ENCODE measurements at places on chromosomes 6 and 20.

GRCh38 chr6:16222826-16223225, 15.6 kb upstream of the GMPR start:
- DNase-seq = no peak

DNA sequence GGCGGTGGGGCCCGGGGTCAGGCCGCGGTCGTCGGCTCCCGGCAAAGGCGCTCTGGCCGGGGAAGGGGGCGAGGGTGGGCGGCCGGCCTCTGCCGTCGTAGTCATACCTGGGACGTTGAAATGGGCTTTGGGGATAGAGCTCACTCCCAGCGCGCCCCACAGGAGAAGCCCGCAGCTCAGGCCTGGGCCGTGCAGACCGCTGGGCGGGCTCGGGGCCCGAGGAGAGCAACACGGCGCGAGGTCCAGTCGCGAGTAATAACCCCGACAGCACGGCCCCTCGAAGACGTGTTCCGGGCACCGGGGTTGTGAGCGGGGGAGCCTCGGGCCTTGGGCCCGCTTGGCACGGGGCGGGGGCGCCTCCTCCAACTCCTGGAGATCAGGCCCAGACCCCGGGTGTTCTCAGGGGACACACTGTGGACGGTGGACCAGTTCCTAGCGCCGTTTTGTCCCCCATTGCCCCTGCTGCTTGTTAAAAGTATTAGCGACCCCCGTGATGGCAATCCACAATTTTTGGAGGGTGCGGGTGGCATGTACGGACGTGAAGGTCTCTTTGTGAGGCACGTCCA, 10.9 kb downstream of the FOXC1 start:
- no peak for DNase-seq

DNA sequence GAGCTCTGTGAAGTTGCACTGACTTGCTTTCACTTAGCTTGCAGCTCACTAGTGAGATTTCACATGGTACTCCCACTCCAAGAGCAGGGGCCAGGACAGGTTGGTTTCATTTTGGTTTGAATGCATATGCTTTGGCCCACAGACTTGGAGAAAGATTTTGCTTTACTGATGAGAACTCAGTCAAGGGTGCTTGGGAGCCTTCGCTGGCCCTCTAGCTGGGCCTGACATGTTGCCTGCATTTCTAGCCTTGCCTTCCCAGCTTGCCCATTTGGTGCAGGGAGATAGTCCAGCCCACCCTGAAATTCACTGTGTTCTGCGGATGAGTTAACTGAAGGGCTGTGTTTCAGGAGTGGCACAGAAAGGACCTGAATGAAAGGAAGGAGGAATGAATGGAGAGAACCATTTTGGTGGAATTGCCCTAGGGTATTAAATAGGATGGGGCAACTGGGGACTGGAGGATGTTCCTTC, 1.9 kb downstream of the SGK1 start:
- DNase-seq = no peak

- peak; percentile 44 for DNase-seq
Measured at GRCh38 chr6:19536838-19537237, 300.3 kb upstream of the ID4 start.

- no peak for DNase-seq
Measured at GRCh38 chr6:138331984-138332383, 45.7 kb upstream of the SMIM28 start.

DNA sequence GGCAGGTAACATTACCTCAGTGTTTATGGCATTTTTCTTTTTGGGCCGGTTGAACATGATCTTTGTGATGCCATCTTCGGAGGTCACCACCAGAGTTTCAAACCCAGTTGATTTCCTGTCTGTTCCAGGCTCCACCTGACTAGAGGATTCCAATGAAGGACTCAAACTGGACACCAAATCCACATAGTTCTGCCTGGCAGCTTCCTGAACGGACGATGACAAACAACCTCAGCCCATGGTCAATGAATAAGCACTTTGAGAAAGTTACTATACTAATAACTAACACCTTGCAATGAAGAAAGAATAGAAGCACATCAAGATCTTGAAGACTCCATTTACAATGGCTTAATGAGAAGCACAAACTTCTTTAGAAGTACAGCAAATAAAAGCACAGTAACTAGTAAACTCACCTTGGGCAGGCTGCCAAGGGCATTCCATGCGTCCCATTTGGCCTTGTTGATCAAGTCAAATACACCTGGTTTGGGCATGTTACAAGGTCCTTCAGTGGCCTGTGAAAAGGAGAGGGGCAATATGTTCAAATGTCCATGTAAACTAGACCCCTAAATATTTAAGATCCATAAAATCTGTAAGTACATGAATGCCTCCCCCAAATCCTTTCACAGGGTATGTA, 4.9 kb downstream of the ECI2 start:
- no peak for DNase-seq

- DNase-seq = no peak
Measured at GRCh38 chr20:38844963-38845362, 39.5 kb downstream of the PPP1R16B start.

DNA sequence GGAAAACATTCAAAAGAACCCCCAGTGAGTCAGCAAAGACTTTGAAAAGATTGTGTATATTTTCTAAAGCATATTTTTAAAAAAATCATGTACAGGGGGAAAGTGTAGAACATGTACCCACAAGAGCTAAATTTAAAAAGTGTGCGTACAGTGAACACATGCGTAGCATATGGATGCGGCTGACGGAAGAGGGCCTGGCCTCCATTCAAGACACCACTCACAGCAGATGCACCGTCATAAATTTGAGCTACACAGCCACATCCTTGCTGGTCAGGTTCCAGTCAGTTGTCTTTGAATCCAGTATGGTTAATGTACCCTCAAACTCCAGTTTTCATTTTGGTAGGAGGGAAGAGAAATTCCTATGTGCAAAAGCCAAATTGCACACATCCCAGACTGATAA, 54.3 kb upstream of the SPACA1 start:
- DNase-seq = no peak

DNA sequence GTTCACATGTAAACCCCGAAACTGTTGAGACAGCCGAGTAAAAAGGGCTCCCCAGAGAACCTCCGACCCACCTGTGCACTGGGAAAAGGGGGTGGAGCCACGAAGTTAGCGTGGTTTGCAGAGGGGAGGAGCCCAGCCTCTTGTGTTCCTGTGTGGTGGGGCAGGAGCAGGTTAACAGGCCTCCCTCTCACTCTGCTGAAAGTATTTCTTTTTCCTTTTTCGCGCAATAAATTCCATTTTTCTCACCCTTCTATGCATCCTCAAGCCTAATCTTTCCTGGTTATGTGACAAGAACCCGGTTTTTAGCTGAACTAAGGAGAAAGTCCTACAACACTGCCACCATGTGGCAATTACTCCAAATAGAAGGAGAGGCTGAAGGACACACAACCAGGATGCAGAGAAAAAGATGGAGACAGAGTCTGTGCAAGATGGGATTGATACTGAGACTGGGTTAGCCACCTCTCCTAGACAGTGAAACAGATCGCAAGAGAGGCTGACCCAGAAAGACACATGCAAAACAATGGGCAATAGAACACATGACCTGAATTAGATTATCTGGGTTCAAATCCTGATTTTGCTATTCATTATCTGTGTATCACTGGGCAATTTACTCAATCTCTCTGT, 168.7 kb upstream of the PRSS16 start:
- peak; percentile 82 for DNase-seq

- DNase-seq = no peak
Measured at GRCh38 chr20:16607364-16608276, 34.4 kb upstream of the KIF16B start.

DNA sequence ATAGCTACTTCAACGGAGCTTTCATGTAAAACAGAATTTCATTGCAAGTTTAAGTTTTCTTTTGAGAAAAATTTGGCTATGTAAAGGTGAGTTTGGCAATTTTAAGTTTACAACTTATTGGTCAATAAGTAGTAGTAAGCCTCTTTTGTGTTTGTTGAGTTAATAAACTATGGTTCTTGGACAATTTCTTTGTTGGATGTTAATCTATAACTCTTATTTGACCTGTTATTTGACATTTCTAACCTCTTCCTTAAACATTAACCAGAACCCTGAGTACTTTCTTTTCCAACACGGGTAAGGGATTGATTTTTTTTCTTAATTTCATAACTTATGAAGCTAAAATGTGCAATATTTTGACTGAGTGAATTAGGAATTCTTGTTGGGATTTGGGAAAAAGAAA, 354.4 kb downstream of the PRKN start:
- DNase-seq = no peak

GRCh38 chr20:61903575-61904340, 161.9 kb downstream of the TAF4 start:
- no peak for DNase-seq

- no peak for DNase-seq
Measured at GRCh38 chr20:45183084-45183483, 8.4 kb downstream of the PI3 start.

DNA sequence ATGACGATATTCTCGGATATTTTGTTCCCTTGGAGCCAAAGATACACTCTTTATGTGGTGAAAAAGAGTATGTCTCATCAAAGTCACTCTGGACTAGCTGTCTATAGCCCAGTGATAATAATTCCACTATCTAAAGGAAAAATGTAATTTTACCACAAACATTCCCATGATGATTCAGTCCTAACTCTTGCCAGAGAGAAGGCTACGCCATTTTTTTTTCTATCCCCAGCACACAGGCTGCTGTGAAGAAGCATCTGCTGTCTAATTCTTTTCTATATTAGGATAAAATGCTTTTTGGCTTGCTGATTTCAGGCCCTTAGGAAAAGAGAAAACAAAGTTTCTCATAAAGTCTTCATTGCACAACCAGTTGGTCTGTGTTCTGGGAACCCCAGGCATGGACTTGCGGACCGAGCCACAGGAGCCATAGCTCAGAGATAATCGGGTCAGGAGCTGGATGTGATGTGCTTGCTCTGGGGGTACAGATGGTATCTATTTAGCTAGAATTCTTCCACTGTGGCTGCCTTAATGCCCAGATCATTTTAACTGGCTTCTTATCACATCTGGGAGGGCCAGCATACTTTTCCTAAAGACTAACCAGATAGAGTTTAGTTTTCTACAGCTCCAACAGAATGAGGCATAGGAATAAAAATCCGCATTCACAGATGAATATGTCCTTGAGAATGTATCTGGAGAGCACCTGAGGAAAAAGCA, 683.7 kb upstream of the ID4 start:
- DNase-seq = no peak

DNA sequence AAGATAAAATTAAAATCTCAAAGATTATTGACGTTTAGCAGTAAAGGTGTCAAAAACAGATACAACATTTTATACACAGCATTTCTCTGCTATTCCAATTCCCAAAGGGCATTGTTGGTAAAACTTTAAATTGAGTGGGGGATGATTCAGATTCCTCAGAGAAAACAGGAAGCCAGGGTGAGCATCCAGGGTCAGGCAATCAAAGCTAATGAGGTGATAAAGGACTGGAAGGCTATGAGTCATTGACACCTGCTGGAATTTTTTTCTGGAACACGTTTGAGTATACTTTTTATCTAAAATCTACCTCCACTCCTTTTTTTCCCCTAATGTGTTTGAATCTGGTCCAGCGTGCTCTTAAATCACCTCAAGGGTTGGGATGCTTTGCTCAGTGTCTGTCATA, 52.2 kb downstream of the FKBP1C start:
- DNase-seq = peak; percentile 24

GRCh38 chr6:35706468-35706867, 17.8 kb upstream of the FKBP5 start:
- no peak for DNase-seq

- DNase-seq = peak; percentile 71
Measured at GRCh38 chr6:37653933-37654565, 43.6 kb downstream of the MDGA1 start.

- no peak for DNase-seq
Measured at GRCh38 chr6:11098004-11098403, 4.4 kb downstream of the SMIM13 start.

- no peak for DNase-seq
Measured at GRCh38 chr6:87118054-87118453, 23.1 kb upstream of the CGA start.

DNA sequence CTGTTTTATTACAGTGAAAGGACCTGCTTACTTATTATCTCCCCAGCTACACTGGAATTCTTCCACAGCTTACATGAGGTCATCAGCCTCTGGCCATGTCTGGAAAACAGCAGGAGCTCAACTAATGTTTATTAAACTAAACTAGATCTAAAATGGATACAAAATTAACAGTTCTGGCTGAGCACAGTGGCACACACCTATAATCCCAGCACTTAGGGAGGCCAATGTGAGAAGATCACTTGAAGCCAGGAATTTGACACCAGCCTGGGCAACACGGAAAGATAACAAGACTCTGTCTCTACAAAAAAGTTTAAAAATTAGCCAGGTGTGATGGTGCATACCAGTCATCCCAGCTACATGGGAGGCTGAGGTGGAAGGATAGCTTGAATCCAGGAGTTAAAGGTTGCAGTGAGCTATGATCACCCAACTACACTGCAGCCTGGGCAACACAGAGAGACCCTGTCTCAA, 220.8 kb upstream of the MARCKS start:
- DNase-seq = no peak

- DNase-seq = no peak
Measured at GRCh38 chr6:112183271-112183671, 71.1 kb downstream of the LAMA4 start.

GRCh38 chr6:144559865-144560593, 274.9 kb downstream of the UTRN start:
- DNase-seq = no peak

DNA sequence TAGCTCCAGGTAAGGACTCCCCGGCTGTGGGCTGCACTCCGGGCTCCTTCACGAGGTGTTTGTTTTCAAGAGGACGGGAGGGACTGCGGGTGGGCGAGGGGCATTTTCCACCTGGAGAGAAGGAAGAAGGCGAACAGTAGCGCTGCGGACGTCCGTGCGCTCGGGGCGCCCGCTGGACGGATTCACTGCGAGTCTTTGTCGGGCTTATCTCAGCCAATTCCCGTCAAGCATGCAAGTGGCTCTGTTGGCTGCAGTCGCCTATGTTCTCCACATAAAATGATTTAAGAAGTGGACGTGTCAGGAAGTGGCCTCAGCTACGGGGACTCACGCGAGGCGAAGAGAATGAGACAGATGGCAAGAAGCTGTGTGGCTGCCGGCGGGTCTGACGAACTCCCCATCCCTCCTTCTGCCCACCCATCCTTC, 332 bp downstream of the GRIK2 start:
- no peak for DNase-seq

GRCh38 chr6:121596441-121596840, 161.0 kb downstream of the GJA1 start:
- no peak for DNase-seq

GRCh38 chr6:83592770-83593394, 80.5 kb downstream of the PRSS35 start:
- no peak for DNase-seq

GRCh38 chr20:59817846-59818615, 115.4 kb downstream of the SYCP2 start:
- DNase-seq = no peak

- DNase-seq = no peak
Measured at GRCh38 chr20:48295445-48295903, 510.2 kb upstream of the SULF2 start.

GRCh38 chr6:133891149-133891926, 2.4 kb downstream of the TCF21 start:
- peak; percentile 82 for DNase-seq

All from NCI-H1417 (cell line).